ENCODE measurements at places on chromosomes 13 and 19.

DNA sequence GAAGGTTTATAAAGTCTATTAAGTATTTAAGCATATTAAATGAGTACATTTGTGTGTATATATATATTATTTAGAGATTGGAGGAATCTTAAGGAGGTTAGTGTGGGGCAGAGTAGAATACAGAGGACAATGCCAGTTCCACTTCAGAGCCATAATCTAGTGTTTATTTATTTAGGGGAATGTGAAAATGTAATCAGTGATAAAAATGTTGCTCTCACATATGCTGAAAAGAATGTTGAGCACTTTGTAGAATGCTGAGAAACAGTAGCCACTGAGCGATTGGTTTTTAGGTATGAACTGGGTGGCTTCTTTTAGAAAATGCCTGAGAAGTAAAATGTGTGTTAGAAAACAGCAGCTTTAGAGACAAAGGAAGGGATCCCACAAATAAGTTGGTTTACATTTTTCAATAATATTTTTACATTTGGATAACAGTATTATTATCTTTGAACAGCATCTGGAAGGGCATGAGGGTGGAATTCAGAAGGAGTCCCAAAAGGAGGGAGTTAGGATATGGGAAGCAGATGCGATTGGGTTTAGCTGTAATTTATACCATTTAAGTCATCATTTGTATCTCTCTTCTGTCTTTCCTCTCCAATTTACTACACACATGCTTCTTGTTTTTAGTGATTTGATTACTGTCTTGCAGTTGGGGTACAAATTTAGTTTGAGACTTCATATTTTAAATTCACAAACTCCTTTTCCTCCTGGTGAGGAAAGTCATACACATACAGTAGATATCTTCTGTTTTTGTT is 68.6 kb downstream of the NDFIP2 start:
- no peak for DNase-seq

DNA sequence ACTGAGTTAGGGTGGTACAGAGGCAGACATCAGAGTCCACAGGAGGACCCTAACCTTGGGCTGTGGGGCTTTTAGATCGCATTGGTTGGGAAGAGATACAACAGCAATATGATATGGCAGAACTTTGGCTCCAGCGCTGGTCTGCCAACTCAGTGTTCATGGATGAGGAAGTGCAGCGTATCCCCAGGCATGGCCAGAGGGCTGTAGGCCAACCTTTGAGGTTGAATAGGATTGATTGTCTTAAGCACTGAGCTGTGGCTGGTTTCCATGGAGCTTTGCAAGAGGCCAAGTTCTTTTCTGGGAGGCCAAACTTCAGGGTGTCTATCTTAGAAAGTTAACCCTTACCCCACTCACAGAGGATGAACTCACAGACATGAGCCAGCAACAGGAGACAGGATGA is 144.1 kb upstream of the TMTC4 start:
- DNase-seq, result no peak

GRCh38 chr19:47428177-47428894 is 9.0 kb upstream of the MEIS3 start:
- DNase-seq, result peak; percentile 65

DNA sequence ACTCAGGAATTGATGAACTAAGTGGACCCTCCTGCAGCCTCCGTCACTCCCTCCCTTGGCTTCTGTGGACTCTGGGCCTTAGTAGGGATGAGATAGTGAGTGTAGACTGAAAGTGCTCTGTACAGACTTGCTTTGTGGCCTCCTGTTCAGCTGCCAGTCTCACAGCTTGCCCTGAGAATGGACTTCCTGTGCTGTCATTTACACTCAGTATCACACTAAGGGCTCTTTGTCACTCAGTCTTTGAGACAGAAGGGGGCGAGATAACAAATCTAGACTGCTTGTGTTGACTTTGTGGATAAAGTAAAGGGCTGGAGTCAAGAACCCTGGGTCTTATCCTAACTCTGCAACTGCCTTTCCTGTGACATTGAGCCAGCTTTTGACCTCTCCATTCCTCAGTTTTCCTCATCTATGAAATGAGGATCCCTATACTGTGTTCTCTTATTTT is 21.0 kb upstream of the SPRY2 start:
- DNase-seq, result no peak

DNA sequence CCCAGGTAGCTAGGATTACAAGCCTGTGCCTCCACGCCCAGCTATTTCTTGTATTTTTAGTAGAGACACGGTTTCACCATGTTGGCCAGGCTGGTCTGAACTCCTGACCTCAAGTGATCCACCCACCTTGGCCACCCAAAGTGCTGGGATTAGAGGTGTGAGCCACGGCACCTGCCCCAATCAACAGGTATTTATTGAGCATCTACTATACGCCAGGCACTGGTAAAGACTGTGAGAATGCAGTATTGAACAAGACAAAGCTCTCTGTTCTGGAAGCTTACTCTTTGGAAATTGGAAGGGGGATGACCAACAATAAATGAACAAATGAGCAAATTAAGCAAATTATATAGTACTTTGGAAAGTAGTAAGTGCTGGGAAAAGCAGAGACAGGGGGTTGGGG is 21.4 kb upstream of the ERCC1 start:
- DNase-seq, result no peak

- no peak for DNase-seq
Observed at GRCh38 chr19:31718898-31719297, 369.7 kb upstream of the TSHZ3 start.

GRCh38 chr19:3604987-3605343 is 1.7 kb downstream of the TBXA2R start:
- DNase-seq, result no peak

- no peak for DNase-seq
Observed at GRCh38 chr13:96817336-96817941, 176.8 kb downstream of the OXGR1 start.

- no peak for DNase-seq
Observed at GRCh38 chr13:48258002-48258401, 25.0 kb downstream of the ITM2B start.

- no peak for DNase-seq
Observed at GRCh38 chr13:93562676-93563075, 336.1 kb downstream of the GPC6 start.

GRCh38 chr13:61685682-61686012 is 270.0 kb upstream of the PCDH20 start:
- no peak for DNase-seq

DNA sequence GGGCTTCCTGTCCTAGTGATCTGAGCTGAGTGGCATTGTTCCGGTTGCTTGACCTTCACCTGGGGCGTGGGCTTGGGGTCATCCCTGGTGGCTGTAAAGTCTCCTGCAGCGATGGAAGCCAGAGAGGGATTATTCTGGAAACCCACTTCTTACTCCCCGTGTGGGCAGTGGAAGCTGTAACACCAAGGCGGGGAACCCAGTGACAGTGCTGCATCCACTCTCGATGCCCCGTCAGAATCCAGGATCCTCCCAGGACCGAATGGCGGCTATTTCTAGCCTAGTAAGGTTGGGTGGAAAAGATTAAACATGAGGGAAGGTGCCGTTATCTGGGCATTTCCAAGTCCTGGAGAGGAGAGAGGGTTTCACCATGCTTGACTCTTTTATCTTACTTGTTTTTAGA is 280.6 kb downstream of the ZNF536 start:
- DNase-seq, result no peak

- peak; percentile 1 for DNase-seq
Observed at GRCh38 chr13:70568571-70568970, 460.3 kb upstream of the KLHL1 start.

DNA sequence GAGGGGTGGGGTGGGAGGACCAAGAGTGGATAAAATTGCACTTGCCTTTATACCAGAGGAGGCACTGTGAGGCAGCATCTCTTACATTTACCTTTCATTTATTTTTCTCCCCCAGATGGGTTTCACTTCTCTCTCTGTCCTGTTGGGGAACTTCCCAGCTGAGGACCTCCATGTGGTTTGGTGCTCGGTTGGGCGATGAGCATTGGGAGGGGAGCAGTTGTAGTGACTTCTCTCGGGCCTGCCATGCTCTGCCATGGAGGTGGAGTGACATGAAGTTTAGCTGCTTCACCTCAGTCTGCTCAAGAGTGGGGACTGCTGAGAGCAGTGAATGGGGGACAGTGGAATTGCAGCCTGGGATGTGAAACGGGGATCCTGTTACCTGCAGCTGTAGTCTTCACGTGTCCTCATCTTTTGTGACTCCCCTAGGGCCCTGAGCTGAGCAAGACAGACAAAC is 23.1 kb upstream of the CXCL17 start:
- DNase-seq, result peak; percentile 60

- no peak for DNase-seq
Observed at GRCh38 chr13:64410276-64411053, 2819.7 kb downstream of the PCDH9 start.

- no peak for DNase-seq
Observed at GRCh38 chr13:50130123-50130946, 115.1 kb downstream of the KCNRG start.

DNA sequence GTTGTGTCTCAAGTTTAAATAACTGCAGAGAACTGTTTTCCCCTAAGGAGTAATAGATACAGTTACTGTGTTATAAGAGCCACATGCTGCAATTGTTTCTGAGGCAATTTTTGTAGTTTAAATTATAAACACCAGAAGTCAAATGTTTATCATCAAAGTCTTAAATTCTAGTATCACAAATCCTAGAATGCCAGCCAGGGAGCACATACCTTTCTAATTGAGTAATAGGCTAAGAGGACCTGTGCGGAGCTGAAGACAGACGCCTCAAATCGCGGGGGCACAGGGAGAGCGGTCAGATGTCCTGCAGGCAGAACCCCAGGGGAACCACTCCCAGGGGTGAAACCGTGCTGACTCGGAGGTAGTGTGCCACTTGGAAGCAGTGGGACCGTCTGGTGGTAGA is 65.2 kb upstream of the TNFRSF19 start:
- DNase-seq, result no peak

GRCh38 chr19:35240327-35240726 is 8.5 kb upstream of the LSR start:
- DNase-seq, result no peak

DNA sequence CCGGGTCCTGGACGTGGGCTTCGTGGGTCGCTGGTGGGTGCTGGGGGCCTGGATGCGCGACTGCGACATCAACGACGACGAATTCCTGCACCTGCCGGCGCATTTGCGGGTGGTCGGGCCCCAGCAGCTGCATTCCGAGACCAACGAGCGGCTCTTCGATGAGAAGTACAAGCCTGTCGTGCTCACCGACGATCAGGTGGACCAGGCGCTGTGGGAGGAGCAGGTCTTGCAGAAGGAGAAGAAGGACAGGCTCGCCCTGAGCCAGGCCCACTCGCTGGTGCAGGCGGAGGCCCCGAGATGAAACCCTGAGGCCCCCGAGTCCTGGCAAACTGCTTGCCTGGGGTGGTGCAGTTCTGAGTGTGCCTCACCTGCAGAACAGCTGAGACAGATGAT is 787 bp downstream of the TIMM29 start:
- DNase-seq, result no peak

DNA sequence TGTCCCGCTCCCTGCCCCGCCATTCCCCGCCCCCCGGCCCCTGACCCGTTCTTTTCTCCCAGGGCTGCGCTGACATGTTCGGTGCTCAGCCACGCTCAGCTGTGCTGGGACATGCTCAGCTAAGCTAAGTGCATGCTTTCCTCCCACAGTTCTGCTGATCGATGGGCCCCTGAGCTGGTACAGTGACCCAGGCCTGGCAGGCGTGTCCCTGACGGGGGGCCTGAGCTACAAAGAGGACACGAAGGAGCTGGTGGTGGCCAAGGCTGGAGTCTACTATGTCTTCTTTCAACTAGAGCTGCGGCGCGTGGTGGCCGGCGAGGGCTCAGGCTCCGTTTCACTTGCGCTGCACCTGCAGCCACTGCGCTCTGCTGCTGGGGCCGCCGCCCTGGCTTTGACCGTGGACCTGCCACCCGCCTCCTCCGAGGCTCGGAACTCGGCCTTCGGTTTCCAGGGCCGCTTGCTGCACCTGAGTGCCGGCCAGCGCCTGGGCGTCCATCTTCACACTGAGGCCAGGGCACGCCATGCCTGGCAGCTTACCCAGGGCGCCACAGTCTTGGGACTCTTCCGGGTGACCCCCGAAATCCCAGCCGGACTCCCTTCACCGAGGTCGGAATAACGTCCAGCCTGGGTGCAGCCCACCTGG is 3.7 kb downstream of the TNFSF9 start:
- no peak for DNase-seq

- DNase-seq, result no peak
Observed at GRCh38 chr13:46551410-46552302, 1.3 kb upstream of the LRCH1 start.
